ENCODE measurements at places on chromosomes 3 and 15.
A peak's percentile ranks its signal among the peaks of the same experiment; 100 is the strongest.

- no peak for DNase-seq
These were observed 73.8 kb downstream of the MCTP2 start for GRCh38 chr15:94305133-94305532.

GRCh38 chr15:99073008-99073717, 31.7 kb upstream of the SYNM start:
- no peak for DNase-seq

DNA sequence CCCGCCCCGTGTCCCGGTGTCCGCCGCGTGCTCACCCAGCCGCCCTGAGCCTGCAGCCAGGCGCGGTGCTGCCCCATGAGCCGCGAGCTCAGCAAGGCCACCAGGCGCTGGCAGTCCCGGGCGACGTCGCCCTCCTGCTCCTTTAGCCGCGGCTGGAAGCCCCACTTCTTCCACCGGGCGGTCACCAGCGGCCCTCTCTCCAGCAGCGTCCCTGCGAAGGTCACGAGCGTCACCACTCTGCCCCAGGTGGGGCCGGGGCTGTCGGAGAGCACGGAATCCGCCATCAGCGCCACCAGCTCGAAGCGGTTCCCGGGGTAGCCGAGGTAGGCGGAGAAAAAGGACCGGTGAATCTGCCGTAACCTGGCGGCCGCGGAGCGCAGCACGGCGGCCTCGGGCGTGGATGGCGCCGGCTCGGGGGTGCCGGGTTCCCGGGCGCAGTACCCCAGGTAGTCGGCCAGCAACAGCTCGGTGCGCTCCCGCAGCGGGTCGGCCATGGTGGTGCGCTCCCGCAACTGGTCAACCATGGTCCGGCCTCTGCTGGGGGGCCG, 298 bp downstream of the BCL2L10 start:
- DNase-seq = peak; percentile 59

DNA sequence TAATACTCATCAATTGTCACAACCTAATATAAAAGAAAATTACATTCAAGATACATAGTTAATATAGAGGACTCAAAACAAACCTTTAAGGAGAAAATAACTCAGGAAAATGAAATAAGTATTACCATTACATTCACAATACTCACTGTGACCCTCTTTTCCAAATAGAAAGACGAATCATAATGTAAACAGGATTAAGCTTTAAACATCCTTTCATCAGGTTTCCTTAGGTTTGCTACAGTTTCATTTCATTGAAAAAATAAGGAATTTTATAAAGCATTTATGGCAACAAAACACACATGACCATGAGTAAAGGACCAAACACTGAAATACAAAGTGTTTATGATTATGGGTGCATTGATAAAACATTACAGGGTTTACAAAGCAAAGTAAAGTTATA, 162.7 kb downstream of the ALCAM start:
- no peak for DNase-seq

DNA sequence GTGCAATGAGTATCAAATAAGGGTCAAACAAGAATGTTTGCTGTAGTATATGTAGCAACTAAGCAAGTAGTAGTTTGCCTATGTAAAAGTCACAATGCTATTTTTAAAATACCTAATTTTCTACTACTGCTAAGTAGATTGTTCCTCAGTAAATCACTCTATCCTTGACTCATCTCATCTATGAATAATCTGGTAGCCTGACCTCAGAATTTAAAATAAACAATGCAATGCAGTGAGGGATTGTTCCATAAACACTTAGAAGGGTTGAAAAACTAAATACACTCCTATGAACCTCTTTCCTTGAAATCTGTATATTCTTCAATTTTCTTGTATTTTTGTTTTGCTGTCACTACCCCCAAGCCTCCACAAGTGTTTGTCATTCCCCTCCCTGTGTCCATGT, 253.3 kb downstream of the TBC1D5 start:
- DNase-seq = no peak

DNA sequence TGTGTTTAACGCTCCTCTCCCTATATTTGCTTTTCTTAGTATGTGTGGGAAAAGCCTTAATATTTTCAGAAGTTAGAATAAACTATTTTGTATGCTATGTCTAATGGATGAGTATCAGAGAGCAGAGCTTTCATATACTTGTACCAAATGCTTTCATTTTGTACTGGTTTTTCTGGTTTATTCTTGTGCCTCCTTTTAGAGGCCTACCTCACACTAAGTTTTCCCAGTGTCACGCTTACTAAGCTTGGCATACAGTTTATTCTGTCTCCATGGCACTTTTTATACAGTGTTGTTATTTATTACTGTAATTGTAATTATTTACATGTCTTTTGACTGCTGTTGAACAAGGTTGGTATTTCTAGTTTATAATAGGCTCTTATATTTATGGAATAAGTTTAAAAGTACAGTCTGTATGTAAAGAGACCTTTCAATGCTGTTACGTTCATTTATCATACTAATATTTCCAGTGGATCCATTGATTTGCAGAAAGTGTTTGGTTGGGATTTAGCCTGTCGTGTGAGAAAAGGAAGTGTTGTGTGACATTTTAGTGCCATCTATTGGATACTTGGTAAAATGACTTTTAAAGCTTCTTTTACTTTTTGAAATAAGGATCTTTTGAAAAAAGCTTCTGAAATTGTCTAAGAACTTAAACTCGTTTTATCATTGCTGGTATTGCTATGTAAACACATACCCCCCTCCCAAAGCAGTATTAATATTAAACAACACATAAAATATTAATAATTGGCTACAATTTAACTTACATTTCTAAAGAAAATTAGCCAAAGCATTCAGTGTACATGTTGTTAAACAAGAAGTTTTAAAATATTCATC, 5.2 kb upstream of the EBLN2 start:
- no peak for DNase-seq

- peak; percentile 39 for DNase-seq
These were observed 906.0 kb upstream of the ALCAM start for GRCh38 chr3:104460477-104461406.

DNA sequence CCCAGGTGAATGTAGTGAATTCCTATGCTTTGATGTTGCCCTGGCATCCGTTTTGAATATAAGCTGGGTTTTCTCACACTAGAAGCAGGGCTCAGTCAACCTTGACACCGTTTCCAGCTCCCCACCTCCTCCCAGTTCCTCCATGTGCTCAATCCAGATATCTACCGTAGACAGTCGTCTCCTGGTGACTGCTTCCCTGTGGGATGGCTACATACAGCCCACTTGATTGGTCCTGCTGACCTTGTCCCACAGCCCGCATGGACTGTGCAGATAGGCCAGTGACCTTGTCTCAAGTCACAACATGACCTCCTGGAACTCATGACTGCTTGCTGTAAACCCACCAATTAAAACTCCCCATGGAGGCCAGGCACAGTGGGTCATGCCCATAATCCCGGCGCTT, 8.1 kb downstream of the SEMA7A start:
- DNase-seq = no peak

DNA sequence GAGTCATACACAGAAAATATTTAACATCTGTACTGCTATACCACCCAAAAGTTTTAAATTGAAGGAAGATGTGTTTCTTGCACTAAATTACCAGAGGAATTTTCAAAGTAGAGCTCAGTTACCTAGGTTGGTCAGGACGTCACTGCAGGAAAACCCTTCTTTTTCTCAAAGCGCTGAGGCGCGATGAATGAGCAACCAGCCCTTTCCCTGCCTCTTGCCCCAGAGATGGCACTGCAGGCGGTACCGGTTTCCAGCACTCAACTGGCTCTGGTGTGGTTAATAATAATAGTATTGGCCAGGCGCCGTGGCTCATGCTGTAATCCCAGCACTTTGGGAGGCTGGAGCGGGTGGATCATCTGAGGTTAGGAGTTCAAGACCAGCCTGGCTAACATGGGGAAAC, 49.3 kb downstream of the HES1 start:
- no peak for DNase-seq

DNA sequence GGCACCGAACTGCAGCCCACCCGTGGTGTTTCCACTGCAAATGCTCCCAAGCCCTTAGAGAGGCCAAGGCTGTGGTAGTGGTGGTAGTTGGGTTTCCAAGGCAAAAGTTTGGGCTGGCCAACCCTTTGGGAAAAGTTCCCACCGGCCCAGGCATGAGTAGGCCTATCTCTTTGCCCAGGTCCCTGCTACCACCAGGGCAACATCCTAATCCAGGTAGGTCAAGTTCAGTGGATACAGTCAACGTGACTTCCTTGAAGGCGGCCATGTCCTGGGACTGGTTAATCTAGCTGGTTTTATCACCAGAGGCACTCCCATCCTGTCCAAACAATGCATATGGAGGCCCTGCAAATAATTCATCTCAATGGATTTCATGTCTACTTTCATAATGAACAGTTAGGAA, 1.6 kb upstream of the ONECUT1 start:
- peak; percentile 43 for DNase-seq

GRCh38 chr15:66523926-66524325, 18.8 kb downstream of the ZWILCH start:
- no peak for DNase-seq

DNA sequence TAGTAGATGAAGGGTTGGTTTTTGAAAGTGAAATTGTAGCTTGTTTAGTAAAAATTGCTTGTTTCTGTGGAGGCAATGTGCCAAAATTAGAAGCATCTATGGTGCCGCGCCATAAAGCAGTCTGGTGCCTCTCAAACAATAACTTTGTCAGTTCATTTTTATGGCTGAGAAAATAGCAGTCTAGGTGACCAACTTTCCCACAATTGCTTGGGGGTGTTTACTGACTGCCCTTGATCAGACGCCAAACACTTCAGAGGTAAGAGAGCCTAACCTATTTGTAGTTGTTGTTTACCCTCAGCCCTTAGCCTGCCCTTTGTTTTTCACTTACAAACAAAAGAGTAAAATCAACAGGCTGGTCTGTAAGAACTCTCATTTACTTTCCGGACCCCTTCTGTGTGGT, 174.5 kb downstream of the FNDC3B start:
- DNase-seq = no peak

DNA sequence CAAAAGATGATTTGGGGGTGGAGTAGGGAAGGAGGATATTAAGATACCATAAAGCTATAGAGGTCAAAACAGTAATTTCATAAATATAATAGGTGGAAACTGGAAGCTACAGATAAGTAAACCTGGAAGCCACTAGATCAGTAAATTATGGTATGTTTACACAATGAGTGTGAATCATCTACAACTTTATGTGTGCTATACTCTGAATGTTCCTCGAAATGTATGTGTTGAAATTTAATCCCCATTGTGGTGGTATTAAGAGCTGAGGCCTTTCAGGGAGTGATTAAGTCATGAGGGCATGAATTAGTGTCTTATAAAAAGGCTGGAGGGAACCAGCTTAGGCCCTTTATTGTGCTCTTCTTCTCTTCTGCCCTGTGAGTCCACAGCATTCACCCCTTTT, 25.2 kb downstream of the EOMES start:
- no peak for DNase-seq

- DNase-seq = no peak
These were observed 23.2 kb upstream of the SNRPA1 start for GRCh38 chr15:101318147-101318819.

- no peak for DNase-seq
These were observed 34.9 kb upstream of the POU1F1 start for GRCh38 chr3:87311309-87311708.

- no peak for DNase-seq
These were observed 41.1 kb upstream of the AP3B2 start for GRCh38 chr15:82750831-82751180.

GRCh38 chr3:13452490-13453335, 27.4 kb upstream of the HDAC11 start:
- no peak for DNase-seq

All from H9 (cell line).